ENCODE measurements at places on chromosomes 13 and 19. TPM values are rescaled to one million over a fixed set of nuclear protein-coding genes. Genes with fewer than 3 reads are reported as not detected.
A peak's percentile ranks its signal among the peaks of the same experiment; 100 is the strongest.

DNA sequence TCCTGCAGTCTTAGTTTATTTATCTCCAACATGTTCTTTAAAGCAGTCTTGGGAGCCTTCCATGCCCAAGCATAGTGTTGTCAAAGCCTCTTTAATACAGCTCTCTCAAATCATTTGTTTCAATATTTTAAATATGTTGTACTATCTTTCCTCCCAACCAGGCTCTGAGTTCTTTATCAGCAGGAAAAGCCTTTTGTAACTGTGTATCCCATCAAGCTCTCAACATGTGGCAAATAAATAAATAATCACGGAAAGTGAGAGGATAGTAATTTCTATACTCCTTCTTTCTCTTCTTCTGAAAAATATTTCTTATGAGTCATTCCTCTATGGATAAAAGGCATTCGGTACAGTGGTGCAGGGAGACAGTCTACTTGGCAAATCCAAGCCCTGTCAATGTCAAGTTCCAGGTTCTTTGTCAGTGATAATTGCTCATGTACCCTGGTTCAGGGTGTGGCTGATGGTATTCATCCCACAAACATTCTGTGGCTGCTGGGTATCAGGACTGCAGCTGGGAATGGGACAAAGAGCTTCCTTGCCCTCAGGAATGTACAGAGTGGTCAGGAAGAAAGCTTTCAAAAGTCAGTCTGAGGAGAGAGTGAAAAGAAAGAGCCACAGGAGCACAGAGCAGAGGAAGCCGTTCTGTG lies 384.3 kb downstream of the EFNB2 start:
- peak; percentile 84 for DNase-seq

- no peak for DNase-seq
Observed at GRCh38 chr19:18651733-18652132, 14.9 kb downstream of the KLHL26 start.

DNA sequence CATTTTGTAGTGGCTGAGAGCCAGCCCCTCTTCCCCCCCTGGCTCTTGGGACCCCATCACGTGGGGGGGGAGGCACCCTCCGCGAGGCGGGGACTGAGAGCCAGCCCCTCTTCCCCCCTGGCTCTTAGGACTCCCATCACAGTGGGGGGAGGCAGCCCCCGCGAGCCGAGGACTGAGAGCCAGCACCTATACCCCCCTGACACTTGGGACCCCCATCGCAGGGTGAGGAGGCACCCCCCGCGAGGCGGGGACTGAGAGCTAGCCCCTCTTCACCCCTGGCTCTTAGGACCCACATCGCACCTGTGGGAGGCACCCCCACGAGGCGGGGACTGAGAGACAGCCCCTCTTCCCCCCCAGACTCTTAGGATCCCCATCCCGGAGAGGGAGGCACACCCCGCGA lies 2426.5 kb upstream of the PCDH20 start:
- no peak for DNase-seq

Gene TTC9B
- not detected for total RNA-seq

Gene POLR1G
- 3.9 TPM for total RNA-seq

Gene TMEM238
- total RNA-seq, result 0.97 TPM
